ENCODE measurements at places on chromosomes 12 and 14.

- DNase-seq: no peak
Observed at GRCh38 chr12:2263901-2264300, 211.1 kb downstream of the CACNA1C start.

DNA sequence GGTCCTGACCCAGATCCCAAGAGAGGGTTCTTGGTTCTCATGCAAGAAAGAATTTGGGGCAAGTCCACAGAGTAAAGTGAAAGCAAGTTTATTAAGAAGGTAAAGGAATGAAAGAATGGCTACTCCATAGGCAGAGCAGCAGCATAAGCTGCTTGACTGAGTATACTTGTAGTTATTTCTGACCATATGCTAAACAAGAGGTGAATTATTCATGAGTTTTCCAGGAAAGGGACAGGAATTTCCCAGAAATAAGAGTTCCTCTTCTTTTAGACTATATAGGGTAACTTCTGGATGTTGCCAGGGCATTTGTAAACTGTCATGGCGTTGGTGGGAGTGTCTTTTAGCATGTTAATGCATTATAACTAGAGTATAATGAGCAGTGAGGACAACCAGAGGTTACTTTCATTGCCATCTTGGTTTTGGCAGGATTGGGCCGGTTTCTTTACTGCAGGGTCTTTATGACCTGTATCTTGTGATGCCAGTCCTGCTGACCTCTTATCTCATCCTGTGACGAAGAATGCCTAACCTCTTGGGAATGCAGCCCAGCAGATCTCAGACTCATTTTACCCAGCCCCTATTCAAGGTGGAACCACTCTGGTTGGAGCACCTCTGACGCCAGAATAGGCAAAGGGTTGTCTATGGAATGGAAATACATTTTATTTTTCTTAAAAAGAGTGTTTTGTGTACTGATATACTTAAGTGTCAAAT lies 113.8 kb downstream of the OTOGL start:
- no peak for DNase-seq

DNA sequence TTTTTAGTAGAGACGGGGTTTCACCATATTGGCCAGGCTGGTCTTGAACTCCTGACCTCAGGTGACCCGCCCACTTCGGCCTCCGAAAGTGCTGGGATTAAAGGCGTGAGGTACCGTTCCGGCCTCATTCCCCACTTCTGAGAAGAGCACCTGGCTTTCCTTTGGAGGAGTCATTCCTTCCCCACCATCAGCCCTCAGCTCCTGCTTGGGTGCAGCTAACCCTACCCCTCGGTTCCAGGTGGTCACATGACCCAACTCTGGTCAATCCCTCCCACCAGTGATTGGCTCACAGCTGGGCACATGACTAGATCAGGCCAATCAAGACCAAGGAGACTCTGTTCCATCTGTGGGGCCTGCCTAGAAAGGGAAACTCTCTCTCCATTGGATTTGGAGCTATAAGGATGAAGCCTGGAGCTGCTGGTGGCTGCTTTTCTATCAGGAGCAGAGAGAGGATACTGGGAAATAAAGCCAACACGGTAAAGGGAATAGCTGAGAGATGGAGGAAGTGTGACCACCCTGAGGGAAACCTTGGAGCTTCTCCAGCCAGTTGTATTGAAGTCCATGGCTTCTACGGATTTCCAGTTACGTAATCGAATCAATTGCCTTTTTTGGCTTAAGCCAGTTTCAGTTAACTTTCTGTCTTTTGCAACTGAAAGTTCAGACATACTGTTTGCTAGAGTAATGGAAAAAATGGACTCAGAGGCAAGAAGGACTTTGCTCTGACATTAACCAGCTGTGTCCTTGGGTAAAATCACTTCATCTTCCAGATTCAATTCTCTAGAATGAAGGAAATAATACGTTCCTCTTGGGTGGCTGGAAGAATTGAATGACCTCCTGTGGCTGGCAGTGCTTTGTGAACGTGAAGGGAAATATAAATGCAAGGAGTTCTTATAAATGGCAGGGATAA lies 19.7 kb upstream of the IFT81 start:
- no peak for DNase-seq

DNA sequence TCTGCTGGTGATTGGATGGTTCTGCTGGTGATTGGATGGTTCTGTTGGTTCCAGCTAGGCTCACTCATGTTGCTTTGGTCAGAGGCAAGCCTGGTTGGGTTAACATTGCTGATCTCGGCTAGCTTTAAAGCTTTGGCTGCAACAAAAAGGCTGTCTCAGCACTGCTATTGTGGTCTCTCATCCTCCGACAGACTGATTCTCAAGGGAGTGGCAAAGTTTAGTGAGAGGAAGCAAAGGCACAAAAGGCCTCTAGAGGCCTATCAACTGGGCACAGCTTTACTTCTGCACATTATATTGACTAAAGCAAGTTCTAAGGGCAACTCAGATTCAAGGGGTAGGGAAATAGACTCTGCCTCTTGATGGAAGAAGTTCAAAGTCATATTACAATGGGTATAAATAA lies 84.7 kb upstream of the LGR5 start:
- DNase-seq: no peak

DNA sequence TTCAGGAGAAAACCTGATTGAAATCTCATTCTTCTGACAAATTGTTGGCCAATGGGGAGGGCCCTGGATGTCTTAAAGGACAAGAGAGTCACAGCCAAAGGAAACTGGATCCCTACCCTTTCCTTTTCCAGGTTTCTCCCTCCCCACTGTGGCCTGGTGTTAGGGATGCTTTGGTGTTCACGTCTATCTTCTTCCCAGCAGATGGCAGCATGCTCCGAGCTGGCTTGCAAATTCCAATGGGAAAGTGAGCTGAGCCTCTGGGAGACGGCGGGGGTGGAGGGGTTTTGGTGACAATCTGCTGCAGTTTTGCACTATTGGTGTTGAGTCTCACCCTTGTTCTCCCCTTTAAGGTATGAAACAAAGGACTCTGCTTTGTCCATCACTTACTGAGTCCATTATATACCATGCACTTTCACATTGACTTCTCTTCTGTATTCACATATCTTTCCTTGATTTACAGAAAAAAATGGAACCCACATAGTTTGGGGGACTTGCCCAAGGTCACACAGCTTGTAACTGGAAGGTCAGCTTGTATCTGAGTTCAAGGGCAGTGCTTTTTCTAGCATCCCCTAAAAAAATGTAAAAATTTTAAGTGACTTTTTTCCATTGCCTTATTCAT lies 39.3 kb downstream of the CCDC177 start:
- DNase-seq: peak; percentile 5

- DNase-seq: no peak
Observed at GRCh38 chr12:49556391-49557186, 11.4 kb downstream of the MCRS1 start.

GRCh38 chr14:103209054-103209453 lies 85.8 kb downstream of the TNFAIP2 start:
- DNase-seq: no peak

GRCh38 chr12:44589697-44590096 lies 286.4 kb downstream of the NELL2 start:
- DNase-seq: no peak

GRCh38 chr14:68939893-68940613 lies 39.0 kb downstream of the ACTN1 start:
- no peak for DNase-seq

DNA sequence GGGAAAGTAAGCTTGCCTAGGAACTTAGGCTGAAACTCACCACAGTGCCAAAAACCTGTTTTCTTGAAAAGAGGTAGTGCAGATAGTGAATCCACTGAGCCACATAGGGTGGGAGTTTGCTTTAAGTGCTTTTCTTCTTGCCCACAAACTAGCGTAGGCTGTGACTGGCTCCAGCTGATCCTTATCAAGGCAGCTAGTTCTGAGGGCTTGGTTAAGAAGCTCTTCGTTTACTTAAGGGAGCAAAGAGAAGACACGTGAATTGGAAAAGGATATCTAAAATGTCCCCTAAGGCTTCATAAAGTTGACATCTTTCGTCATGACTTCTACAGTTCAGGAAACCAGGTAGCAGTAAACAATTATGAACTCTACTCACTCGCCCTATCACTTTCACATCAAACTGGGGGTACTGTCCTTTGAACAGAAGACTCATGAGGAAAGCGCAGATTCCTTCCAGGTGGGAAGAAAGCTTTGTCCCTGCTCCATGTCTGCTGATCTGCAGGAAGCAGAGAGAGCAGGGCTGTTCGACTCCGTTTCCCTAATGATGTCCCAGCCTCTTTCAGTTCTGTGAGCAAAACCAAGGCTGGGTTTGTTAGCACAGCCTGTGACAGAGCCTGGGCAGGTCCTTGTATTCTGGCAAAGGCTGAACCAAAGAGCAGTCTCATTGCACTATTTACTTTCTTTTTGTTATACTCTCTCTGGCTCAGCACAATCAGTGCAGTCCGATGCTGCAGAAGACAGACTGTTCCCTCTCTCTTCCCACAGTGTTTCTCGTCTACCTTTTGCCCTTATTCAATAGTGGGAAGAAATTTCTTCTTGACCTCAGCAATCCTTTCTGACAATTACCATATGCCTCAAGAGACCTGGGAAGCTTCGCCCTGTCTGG lies 93.5 kb upstream of the ETV6 start:
- DNase-seq: no peak

- DNase-seq: no peak
Observed at GRCh38 chr12:68374307-68374982, 42.3 kb upstream of the MDM1 start.

DNA sequence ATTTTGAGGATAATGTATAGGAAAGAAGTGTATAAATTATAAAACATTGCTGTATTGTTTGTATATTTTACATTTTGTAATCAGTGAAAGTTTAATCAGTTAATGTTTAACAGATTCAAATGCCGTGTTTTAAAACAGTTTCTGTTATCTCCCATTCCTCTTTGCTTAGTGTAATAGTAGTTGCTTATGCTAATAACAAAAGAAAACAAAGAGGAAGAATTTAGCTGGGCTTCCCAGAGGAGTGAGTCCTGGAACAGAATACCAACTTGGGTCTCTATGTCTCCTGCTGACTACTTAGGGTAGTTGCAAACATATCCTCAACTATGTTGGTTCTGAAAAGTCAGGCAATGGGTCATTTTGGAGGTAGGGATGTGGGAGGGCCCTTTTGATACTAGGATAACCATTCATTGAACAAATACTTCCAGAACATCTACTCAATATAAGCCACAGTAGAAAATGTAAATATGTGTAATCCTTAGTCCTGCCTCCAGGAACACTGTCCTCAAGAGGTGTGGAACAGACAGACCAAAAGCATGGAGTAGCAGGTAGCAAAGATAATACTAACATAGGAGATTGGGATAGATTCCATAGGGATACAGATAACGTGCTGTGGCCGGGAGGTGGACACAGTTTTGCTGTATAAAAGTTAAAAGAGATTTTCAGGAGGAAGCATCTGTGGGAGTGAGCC lies 36.1 kb upstream of the EVL start:
- DNase-seq: no peak

DNA sequence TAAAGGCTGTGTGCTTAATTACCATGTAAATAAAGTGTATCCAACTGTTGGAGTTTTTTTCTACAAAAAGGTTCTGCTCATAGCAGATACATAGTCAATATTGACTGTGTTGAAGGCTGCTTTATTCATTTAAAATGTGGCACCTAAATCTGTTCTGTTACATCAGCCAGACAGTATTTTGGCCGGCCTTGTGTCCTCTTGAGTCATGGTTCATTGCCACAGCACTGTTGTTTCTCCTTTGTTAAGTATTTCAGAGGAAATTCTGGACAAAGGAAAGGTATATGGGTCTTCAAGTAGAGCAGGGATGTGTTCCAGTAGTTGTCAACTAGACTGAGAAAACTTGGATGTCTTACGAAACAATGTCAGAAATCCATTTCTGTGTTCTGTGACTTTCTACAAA lies 95.5 kb downstream of the SLC38A6 start:
- DNase-seq: peak; percentile 47

GRCh38 chr14:35682802-35683201 lies 126.3 kb downstream of the RALGAPA1 start:
- no peak for DNase-seq

DNA sequence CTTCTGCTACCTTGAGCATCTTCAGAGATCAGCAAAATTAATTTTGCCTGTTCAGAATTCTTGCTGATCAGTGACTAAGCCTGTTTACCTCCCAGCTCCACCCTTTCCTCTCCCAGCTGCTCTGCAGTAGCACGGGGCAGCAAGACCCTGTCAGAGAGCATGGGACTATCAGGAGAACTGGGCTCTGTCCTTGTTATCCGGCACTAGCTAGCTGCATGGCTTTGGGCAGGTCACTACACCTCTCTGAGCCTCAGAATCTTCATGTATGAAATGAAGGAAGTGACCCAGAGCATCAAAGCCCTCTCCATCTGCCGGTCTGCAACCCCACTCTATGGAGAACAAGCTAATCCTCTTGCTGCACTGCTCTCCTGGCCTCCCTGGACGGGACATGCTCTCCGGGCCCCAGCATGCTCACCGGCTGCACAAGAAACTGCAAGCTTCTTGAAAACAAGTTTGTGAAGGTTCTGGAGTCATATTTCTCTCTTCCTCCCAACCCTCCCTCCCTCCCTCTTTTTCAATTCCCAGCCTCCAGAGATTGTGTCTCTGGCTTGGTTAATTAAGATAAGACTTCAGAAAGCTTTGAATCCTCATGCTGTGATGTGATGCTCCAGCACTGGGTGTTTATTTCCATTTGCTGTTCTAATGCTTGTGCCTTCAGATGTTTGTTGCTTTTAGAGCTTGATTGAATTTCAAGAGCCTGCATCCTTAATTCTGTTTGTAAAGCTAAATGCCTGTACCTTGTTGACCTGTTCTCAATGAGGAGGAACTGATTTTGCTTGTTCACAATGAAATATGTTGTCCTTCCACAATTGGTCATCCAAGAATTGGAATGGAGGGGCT lies 101.1 kb downstream of the CRACR2A start:
- DNase-seq: no peak

DNA sequence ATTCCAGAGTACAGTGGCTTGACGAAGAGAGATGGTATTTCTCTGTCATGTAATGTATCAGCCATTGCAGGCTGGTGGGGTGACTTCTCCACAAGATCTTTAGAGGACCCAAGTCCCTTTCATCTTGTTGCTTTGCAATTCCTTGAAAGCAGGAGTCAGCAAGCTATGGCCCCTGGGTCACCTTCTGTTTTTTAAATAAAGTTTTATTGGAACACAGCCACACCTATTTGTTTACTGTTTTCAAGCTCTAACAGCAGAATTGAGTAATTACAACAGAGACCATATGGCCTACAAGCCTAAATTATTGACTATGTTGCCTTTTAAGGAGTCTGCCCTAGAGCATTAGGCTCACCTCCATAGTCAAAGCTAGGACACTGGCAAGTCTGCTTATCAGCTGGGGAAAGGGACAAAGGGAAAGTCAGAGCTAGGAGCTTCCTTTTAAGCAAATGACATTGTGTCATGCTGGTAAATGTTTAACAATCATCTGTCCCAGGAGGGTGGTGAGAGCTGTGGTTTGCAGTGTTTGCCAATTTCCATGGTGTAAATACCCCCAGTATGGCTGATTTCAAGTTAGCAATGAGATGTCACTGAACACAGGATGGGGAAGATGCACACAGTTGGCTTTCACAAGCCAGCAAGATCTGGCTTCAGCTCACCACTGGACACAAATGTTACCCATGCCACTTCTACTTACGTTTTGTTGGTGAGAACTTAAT lies 87.7 kb upstream of the PWP1 start:
- no peak for DNase-seq
